T follicular helper cell (primary cell): ENCODE measurements at places on chromosomes 12 and 14.

GRCh38 chr14:69931960-69932359, 52.7 kb downstream of the SMOC1 start:
- no peak for DNase-seq

DNA sequence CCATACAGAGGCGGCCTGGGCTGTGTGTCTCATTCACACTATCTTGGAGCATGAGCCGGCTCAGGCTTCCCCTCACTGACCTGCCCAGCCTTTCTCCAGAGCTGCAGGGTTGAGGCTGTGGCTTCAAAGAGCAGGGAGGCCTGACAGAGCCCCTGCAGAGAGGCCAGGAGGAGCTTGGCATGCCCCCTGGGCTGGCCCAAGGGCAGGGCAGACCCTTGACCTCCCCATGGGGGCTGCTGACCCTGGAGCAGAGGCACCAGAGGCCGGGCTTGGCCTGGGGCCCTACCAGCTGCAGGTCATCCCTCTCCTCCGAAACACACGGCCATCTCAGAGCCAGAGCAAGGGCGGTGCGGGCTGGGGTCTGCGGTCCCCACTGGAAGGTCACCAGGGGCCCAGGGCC, 46.6 kb upstream of the FZD10 start:
- DNase-seq: no peak

DNA sequence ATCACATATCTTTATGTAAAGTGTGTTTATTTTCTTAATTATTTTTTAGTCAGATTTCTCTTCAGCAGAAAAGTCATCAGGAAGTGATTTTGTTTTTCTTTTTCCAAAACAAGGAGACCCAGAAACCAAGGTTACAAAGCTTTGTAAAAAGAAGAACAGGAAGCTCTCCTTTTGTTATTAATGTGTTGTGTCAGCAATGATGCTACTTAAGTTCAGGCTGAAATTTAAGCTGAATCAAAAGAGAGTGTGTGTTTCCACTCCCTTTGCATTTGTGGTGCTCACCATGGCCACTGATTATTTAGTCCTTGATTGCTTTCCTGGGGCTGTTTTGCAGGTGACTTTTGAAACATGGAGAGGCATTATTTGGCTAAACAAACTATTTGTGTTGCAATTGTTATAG, 155.3 kb upstream of the ATP2B1 start:
- no peak for DNase-seq

- no peak for DNase-seq
These were observed 35.9 kb upstream of the EGLN3 start for GRCh38 chr14:33986804-33987203.

- DNase-seq: no peak
These were observed 65.7 kb upstream of the CAPRIN2 start for GRCh38 chr12:30820406-30820946.

- no peak for DNase-seq
These were observed 59.6 kb downstream of the DACT1 start for GRCh38 chr14:58697266-58697929.

- no peak for DNase-seq
These were observed 240.9 kb downstream of the FOXN3 start for GRCh38 chr14:89175881-89176799.

DNA sequence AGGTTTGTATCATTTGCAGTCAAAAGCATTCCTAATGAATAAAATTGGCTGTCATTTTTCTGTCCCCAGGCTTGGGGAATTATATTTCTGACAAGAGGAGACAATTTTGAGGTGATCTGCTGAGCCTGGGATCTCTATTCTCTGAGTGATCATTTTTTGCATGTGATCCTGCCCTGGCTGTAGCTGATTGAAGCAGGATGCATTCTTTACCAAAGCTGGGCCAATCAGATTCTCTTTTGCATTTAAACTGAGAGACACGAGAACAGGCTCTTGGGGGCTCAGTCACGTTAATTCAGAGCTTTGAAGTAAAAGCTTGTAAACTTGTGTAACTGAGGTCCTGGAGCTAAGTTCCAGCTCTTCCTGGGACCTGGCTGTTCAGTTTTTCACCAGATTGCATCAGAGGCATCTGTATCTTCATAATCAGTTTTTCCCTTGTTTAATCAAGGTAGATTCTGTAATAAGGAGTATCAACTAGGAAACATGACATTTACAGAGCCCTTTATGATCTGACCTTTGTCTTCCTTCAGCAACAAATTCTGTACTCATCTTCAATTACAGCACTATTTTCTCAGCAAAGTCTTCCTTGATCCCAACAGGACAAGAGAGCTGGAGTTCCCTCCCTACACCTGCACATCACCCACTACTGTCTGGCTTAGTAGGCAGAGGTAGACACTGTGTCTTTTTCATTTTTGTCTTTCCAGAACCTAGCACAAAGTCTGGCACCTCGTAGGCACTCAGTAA, 35.0 kb upstream of the MANSC4 start:
- no peak for DNase-seq

DNA sequence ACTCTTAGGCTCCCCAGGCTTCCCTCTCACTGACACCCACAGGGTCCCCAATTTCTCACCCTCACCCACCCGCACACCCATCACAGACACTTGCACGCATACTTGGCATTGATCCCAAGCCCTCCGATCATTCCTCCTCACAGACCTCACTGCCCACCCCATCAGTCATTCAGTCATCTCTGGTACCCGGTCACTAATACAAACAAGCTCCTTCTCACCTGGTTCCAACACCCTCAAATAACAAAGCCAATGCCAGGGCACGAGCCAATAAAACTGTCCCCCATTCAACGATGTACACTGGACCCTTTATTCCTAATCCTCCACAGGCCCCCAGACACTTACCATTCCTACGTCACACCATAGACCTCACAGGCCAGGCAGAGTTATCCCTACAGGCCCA, 2.3 kb downstream of the ZNF605 start:
- DNase-seq: no peak

- no peak for DNase-seq
These were observed 4.3 kb downstream of the CLBA1 start for GRCh38 chr14:104989951-104990303.

DNA sequence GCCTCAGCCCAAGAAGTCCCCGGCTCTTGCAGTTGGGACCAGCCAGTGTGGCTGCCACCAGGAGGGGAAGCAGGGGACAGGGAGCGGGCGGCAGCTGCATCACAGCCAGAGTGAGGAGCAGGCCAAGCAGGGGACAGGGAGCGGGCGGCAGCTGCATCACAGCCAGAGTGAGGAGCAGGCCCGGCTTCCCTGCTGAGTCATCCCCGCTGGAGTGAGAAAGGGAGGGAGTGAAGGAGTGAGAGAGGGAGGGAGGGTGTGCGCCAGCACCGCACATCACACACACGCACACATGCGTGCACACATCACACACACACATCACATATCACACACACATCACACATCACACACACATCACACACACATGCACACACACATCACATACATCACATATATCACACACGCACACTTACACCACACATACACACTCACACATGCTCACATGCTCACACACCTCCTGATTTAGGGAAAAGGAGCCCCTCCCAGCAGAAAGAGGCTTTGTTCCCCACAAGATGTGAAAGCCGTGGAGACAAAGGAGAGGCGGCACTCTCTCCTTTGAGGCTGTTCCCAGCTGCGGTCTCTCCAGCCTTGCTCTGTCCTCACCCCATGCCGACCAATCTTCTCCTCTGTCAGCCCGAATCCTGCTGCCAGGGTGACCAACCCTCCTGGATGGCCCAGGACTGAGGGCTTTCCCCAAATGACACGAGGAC, 16.7 kb upstream of the ZDHHC22 start:
- DNase-seq: no peak

- no peak for DNase-seq
These were observed 214.2 kb upstream of the KRR1 start for GRCh38 chr12:75725521-75726111.

DNA sequence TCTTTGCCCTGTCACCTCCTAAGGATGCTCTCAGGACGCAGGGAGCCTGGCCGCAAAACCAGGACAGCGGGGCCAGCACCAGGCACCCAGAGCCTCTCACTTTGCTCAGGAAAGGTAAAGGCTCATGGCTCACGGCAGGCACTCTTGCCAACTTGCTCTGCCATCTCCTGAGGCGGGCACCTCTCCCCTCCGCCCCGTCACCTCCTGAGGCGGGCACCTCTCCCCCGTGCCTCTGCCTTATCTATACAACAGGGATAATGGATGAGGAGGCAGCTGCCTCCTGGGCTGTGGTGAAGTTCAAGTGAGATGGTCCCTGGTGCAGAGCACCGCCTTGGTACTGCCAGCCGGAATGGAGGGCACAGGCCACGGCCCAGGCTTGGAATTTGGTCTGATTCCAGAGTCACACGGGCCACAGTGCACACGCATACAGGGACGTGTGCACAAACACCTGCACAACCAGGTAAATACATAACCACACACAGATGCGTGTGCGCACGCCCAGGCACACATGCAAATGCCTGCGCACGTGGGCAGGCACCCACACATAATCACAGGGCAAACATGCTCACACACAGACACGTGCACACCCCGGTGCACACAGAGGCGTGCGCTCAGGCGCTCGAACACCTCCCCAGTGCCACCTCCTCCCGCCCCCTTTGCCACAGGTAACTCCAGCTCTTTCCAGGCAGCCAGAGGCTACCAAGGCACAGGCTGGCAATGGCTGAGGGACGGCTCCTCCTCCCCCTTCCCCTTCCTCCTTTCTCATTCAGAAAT, 11.6 kb downstream of the DEGS2 start:
- no peak for DNase-seq

GRCh38 chr14:23478109-23478759, 8.7 kb downstream of the NGDN start:
- peak; percentile 61 for DNase-seq

DNA sequence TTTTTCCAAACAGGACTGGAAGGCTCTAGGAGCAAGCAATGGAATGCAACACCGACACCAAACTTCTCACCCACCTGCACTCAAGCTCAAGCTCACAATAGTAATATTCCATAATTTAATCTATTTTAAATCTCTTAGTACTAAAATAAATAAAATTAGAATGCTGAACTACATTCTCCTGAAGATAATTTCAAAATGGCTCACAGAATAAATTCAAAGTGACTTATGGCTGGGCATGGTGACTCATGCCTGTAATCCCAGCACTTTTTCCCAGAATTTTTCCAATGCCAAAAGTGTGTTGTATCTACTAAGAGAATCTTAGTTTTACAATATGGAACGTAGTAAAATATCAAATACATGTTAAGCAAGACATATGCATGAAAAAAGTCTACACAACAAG, 31.5 kb downstream of the DUSP16 start:
- no peak for DNase-seq

GRCh38 chr12:9867531-9867930, 1.6 kb downstream of the CLEC2B start:
- no peak for DNase-seq
